ENCODE measurements at places on chromosomes 7 and 10.

GRCh38 chr7:38375453-38375852 is 102.0 kb upstream of the TARP start:
- no peak for DNase-seq

DNA sequence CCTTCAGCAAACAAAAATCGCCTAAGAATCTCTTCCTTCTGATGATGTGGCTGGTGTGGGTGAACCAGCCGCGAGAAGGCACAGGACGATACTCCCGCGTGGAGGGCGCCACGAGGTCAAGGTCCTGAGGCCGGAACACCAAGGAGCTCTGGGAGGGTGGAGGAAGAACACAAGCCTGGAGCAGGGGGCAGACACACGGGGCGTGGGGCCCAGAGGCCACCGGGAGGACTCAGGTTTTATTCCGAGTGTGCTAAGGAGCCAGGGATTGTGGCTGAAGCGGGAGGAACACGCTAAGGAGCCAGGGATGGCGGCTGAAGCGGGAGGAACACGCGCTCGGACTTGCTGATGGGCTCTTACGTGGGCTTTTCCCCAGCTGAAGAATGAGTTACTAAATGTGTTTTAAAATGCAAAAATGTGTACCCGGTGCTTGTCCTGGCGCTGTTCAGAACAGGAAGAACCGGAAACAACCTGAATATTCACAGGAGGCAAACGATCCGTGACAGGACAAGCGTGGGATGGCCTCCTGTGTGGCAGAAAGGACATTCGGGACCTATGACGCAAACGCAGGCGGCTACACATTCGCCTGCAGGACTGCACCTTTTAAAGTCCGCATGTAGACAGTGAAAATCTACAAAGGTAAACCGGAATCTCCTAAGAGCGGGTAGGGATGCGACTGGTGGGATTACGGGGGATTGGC is 64.0 kb downstream of the MAD1L1 start:
- no peak for DNase-seq

- no peak for DNase-seq
These were observed 29.0 kb downstream of the CPXM2 start for GRCh38 chr10:123862421-123863182.

- no peak for DNase-seq
These were observed 8.4 kb upstream of the LGI1 start for GRCh38 chr10:93749218-93749799.

DNA sequence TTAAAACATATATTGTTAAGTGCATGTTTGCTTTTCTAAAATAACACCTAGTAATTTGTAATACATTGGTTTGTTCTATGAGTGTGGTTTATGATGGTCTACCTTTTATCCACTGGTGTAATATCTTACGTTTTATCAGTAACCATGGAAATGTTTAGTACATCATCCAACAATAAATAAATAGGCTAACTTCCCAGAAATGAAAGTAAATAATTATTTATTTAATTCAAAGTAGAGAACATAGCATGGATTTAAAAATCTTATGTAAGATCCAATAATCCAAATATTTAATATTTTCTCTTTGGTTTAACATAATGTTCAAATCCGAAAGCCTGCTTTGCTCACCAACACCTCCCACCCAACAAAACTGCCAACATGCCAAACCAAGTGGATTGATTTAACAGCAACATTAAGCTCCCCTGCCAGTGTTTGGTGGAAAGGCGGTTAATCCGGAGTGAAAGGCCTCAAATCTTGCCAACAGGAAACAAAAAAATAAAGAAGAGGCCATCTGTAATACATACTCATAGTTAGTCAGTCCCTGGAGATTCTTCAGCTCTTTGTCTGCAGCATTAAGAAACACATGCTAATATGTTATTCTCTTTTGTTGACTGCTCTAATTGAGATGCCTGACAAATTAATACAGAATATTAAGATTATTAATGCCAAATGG is 897.8 kb downstream of the CNTNAP2 start:
- DNase-seq: no peak

- DNase-seq: no peak
These were observed 103.8 kb downstream of the MLLT10 start for GRCh38 chr10:21637795-21638194.

All from RWPE1 (cell line).